ENCODE measurements at places on chromosomes 16 and 17.

DNA sequence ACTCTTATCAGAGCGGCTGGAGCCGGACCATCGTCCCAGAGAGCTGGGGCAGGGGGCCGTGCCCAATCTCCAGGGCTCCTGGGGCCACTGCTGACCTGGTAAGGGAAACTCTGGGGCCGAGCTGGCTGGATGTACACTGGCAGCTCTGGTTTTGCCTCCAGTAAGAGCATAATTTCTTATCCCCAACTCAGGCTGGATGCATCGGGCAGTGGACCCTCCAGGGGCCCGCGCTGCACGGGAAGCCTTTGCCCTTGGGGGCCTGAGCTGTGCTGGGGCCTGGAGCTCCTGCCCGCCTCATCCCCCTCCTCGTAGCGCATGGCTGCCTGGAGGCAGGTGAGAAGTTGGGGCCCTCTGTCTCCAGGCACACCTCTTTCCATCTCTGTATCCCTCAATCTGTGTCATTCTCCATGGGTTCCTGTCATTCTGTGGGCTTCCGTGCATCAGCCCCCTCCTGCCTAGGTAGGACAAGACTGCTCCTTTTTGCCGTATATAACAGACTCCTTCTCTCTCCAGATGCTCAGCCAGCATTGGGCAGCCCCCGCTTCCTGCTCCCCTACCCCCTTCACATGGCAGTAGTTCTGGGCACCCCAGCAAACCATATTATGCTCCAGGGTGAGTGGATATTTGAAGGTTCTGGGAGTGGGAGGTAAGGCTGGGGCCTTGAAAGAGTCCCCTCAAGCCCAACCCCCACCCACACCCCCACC is 9.4 kb upstream of the TMEM88 start:
- DNase-seq = peak; percentile 34

DNA sequence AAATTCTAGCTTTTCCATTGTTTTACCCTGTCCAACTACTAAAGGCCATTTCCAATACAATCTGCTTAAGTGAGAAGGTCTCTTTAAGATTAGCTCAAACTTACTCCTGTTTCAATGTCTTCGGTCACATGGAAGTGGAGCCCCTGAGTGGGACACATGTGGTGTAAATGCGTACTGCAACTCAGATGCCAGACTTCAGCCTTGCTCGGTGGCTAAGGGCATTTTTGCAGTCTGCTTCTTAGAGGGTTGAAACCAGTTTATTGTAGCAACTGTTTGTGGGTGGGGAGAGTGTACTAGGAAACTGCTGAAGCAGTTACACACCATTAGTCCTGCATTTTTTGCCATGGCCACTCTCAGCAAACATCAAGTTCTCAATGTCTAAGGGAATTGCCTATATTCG is 140.6 kb downstream of the PARN start:
- no peak for DNase-seq

DNA sequence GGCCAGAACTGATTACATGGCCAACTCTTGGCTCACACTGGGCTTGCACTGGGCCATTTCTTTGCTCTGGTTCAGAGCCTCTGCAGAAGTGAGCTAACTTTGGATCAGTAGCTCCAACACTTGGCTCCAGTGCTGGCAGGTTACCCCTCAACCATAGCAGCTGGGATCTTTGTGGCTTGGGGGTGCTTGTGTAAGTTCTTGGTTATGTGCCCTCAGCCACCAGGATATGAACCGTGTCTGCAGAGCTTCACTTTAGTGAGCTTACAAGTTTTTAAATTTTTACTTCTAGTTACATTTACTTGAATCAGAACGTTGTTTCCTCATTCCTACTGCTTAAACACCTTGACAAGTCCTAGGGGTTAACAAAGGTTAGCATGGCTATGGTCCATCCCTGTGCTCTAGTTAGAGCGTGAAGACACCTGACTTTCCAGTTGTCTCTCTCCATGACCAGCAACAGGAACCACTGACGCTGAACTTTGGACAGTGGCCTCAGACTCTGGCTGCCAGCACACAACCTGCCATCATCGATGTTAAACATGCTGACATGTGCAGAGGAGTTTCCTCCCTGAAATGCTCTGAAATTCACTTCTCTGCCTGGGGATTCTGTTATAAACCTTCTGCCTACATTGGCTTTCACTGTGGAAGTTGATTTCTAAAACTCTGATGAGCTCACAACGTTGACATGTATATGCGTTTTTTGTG is 4.1 kb downstream of the PDF start:
- DNase-seq = no peak

DNA sequence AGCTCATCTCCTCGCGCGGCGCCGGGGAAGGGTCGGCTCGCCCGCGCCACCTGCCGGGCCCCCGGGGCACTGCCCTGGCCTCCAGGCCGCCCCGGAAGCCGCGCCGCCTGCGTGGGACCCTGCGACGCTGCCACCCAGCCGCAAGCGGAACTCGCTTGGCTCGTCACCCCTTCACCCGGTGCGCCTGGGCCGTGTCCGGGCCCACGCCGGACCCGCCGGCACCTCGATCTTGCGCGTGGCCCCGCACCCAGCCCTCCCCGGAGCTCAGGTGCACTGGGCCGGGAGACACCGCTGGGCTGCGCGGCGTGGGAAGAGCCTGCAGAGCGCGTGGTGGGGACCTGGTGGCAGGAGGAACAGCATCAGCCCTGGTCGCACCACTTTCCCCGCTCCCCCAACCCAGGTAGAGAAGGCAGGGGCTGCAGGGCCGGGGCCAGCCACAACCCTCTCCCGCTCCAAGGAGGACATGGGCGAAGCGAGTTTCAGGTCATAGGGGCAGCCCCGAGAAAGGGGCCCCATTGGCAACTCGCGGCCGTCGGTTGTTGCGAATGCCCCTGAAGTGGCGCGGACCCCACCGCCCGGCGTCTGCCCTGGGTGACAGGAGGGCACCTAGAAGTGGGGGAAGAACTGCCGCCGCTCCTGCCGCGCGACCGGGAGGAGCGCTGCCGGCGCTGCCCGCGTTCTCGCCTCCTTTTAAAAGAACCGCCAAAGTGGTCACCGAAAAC is 363 bp upstream of the MIF4GD start:
- DNase-seq = peak; percentile 93

DNA sequence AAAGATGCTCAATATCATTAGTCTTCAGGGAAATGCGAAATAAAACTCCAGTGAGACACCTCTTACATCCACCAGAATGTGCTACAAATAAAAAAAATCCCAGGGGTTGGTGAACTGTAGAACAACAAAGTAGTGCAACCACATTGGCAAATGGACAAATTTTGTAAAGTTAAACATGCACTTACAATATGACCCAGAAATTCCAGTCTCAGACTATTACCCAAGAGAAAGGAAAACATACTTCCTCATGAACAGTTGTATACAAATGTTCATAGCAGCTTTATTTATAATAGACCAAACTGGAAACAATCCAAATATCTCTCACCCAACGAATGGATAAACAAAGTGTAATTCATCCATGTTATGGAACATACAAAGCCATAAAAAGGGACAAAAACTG is 239.5 kb downstream of the ABCC12 start:
- DNase-seq = no peak

GRCh38 chr17:42307362-42307927 is 19.1 kb downstream of the STAT5A start:
- no peak for DNase-seq

DNA sequence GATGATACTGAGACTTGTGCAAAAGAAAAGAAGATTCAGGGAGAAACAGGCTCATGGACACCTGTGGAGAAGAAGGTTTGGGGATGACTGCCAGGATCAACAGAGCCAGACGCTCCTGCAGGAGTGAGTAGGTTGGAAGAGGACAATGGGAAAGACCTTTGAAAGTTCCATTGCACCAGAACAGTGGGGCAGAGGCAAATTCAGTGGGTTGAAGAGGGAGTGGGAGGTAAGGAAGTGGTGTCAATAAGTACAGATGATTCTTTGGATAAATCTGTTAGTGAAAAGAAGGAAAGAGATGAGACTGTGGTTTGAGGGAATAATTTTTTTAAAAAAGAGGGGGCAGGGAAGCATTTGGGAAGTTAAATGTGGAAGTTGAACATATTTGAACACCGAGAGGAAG is 212.8 kb downstream of the SOX9 start:
- no peak for DNase-seq

GRCh38 chr17:79082311-79083190 is 7.9 kb downstream of the ENGASE start:
- DNase-seq = peak; percentile 55

DNA sequence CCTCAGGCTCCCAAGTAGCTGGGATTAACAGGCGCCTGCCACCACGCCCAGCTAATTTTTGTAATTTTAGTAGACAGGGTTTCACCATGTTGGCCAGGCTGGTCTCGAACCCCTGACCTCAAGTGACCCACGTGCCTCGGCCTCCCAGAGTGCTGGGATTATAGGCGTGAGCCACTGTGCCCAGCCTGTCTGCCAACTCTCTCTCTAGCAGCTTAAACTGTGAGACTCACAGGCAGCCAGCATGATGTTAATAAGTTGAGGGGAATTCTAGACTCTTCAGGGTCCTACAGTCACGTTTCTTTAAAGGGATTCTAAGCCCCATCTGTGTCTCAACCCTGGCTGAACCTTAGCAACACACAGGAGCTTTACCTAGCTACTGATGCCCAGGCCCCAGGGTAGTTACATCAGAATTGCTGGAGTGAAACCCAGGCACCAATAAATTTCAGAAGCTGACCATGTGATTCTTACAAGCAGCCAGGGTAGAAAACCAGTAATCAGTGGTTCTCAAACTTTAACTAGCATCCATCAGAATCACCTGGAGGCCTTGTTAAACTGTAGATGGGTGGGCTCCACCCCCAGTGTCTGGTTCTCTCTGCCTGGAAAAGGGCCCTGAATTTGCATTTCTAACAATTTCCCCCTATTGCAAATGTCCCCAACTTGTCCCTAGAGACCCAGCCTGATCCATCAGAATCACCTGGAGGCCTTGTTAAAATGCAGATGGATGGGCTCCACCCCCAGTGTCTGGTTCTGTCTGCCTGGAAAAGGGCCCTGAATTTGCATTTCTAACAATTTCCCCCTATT is 30.7 kb downstream of the GPRC5B start:
- DNase-seq = no peak

GRCh38 chr17:49035470-49036269 is 38.5 kb downstream of the IGF2BP1 start:
- peak; percentile 38 for DNase-seq

- DNase-seq = no peak
These were observed 126.0 kb downstream of the TANGO6 start for GRCh38 chr16:68969338-68969737.

GRCh38 chr16:74280448-74280847 is 16.2 kb upstream of the PSMD7 start:
- DNase-seq = no peak

- DNase-seq = no peak
These were observed 3.0 kb upstream of the QPRT start for GRCh38 chr16:29675811-29676643.

DNA sequence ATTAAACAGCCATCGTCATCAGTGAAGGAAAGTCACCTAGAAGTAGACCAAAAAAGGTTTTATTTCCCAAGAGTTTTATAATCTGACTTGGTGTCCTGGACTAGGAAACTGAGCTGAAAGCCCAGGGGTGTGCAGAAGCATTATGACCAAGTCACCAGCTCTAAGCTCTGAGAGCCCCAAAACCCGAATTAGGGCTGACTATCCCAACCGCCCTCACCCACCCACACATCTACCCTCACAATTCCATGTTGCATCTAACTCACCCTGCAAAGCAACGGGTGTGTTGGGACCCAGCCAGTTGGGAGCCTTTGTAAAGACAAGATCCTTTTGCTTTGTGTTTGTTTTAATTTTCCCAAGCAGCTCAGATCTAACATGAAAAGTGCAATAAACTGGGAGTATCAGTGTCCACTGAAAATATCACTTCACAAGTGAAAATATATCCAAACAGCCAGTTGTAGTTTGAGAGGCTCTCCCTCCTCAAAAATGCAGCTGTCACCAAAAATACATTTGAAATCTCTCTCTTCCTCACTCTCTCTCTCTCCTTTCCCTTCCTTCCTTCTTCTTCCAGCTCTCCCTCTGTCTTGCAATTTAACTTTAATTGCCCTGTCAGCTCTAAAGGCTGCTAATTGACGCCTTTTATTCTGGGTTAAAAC is 16.2 kb upstream of the NOG start:
- DNase-seq = no peak

GRCh38 chr16:5231246-5231759 is 133.7 kb upstream of the EEF2KMT start:
- DNase-seq = no peak

DNA sequence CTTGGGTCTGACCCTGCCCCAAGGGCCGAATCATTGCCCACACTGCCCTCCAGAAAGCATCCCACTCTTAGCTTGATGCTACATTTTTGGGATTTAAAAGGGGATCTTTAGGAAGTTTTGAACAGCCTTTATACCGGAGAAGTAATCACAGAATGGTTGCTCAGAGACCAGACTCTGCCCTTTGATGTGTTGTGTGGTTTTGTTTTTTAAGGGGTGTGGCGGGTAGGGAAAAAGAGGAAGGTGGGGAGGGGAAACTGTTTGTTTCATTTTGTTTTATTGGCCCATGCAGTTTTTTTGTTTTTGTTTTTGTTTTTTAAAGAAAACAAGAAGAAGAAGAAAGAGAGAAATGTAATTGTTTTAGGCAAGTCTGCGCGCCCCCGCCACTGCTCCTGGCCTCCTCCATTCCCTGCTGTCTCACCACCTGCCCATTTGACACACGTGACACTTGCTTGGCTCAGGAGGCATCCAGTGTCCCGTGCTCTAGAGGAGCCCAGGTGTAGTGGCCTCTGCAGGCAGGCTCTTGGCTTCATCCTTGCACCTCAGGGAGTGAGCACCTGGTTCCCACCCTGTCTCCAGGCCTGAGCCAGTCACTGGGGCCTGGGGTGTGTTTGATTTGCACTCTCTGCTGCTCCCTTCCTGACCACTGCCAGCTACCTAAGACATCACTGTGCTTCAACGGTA is 35.7 kb downstream of the GNAO1 start:
- DNase-seq = no peak

DNA sequence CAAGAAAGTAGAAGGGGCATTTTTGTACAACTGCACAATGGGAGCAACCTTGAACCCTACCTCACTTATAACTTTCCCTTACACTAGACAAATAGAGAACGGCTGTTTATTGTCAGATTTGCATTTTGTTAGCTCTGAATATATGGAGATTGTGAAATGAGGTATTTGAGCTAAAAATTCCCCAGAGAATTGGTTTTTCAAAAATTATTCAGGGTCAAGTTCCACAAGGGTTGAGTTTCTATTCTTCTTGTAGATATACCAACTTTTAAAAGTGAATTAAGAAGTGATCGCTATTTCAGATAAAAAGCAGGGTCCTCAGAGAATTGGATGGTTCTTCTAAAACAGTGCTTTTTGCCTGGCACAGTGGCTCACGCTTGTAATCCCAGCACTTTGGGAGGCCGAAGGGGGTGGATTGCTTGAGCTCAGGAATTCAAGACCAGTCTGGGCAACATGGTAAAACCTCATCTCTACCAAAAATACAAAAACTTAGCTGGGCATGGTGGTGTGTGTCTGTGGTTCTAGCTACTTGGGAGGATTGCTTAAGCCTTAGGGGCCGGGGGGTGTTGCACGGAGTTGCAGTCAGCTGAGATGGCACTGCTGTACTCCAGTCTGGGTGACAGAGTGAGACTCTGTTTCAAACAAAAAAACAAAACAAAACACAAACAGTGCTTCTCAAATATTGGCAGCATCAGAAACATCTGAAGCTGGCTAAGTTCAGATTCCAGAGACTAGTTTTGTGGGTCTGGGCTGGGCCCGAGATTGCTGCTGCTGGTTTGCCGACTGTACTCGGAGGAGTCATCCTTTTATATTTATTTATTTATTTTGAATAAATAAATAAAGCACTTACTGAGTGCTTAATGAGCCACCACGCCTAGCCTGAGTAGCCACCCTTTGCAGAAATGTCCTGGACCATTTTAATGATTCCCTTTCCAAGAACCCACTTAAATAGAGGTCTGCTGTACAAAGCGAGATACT is 50.9 kb downstream of the PECAM1 start:
- DNase-seq = no peak

- no peak for DNase-seq
These were observed 92.9 kb upstream of the CHMP6 start for GRCh38 chr17:80898716-80899115.

Data from right cardiac atrium (tissue), 5 donors.